ENCODE measurements at places on chromosomes 6 and 20.
A peak's percentile ranks its signal among the peaks of the same experiment; 100 is the strongest.

- no peaks in the 10 kb centered on the region for H3K4me1 ChIP-seq
- H3K27me3 ChIP-seq = no peaks in the 10 kb centered on the region
These were observed 59.2 kb upstream of the CDKAL1 start for GRCh38 chr6:20474874-20475542.

- no peak overlapping the region for H3K27ac ChIP-seq
- H3K4me1 ChIP-seq = no peaks in the 10 kb centered on the region
- H3K36me3 ChIP-seq = peaks cover 11% of the 10 kb centered on the region
- H3K27me3 ChIP-seq = no peaks in the 10 kb centered on the region
These were observed 376.0 kb downstream of the SYNE1 start for GRCh38 chr6:152261179-152261578.

DNA sequence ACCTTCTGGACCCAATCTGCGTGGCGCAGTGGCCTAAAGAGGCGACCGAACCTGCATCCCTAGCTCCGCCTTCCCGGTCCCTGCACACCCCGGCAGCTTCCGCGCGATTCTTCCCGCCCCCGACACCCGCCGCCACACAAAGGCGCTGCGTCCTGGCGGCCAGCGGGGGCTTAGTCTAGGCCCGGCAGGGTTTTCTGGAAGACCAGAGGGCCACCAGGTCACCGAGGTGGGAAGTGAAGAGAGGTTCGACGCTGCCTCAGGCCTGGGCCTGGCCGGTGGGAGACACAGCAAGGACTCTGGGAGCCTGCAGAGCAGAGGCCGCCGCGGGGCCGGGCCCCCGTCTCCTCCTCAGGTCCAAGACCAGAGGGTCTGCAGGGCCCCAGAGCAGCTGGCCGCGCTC lies 154.9 kb downstream of the OR2B2 start:
- peak overlapping the region; percentile 39 for H3K4me3 ChIP-seq
- no peak for DNase-seq
- H3K27me3 ChIP-seq = no peaks in the 10 kb centered on the region
- H3K36me3 ChIP-seq = peaks cover 20% of the 10 kb centered on the region
- H3K27ac ChIP-seq = no peak overlapping the region

DNA sequence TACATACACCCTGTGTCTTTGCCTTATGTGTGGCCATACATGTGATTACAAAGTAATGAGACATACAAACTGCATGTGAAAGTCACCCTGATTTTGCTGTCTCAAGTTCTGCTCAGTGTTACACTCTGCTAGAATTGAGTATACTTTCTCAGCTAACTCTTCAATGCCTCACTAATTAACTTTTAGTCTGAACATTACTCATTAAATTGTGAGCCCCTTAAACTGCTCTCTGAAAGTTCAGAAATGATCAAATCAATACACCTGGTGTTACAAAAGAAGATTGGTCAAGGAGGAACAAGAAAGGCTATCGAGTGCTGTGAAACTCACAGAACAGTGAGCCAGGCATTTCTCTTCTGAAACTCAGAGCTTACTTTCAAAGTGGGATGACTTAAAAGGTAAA lies 71.3 kb downstream of the MKKS start:
- no peaks in the 10 kb centered on the region for H3K4me1 ChIP-seq
- H3K4me3 ChIP-seq = no peak overlapping the region
- no peaks in the 10 kb centered on the region for H3K36me3 ChIP-seq
- H3K27ac ChIP-seq = no peak overlapping the region
- DNase-seq = no peak
- H3K27me3 ChIP-seq = no peaks in the 10 kb centered on the region

GRCh38 chr20:7772371-7772770 lies 167.9 kb downstream of the HAO1 start:
- no peak overlapping the region for H3K4me3 ChIP-seq
- no peaks in the 10 kb centered on the region for H3K27me3 ChIP-seq
- H3K27ac ChIP-seq = peak overlapping the region; percentile 76
- H3K4me1 ChIP-seq = peaks cover 28% of the 10 kb centered on the region

DNA sequence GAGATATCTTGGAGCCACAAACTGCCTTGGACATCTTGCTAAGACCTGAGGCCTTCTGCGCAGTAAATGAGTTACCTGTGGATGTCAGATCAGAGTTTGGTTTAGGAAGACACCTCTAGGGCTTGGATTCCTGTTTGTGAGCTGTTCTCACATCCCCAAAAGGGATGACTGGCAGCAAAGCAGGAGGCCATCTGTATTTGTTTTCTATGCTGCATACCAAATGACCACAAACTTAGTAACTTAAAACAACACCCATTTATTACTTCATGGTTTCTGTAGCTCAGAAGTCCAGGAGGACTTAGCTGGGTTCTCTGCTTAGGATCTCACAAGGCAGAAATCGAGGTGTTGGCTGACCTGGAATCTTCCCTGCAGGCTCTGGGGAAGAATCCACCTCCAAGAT lies 116.7 kb downstream of the UNC5CL start:
- H3K36me3 ChIP-seq = no peaks in the 10 kb centered on the region
- peaks cover 7% of the 10 kb centered on the region for H3K27me3 ChIP-seq
- H3K27ac ChIP-seq = no peak overlapping the region

DNA sequence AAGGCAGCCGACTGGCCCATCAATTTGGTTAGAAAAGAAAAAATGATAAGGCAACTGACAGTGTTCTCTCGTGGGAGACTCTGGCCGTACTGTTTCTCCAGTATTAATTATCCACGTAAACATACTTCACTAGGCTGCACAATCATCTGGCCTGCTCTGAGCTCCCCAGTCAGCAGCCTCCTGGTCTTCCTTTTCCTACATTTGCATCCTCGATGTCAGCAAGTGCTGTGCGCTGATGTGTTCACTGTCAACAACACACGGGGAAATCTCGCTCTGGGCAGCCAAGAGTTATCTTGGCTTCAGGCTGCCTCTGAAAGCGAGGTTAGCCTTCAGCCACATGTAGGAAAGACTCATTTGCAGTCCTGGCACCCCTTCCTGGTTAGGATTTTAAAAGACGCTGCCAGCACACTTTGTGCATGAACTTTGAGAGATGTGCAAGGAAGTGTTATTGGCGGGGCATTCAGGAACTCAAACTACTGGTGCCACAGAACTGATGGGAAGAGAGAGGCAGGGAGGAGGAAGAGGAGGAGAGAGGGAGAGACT lies 460.5 kb upstream of the ARID1B start:
- H3K27me3 ChIP-seq = no peaks in the 10 kb centered on the region
- DNase-seq = no peak
- H3K4me3 ChIP-seq = no peak overlapping the region
- no peaks in the 10 kb centered on the region for H3K4me1 ChIP-seq
- H3K36me3 ChIP-seq = no peaks in the 10 kb centered on the region

- H3K4me1 ChIP-seq = peaks cover 5% of the 10 kb centered on the region
- no peak overlapping the region for H3K27ac ChIP-seq
- no peaks in the 10 kb centered on the region for H3K36me3 ChIP-seq
- no peak for DNase-seq
- no peaks in the 10 kb centered on the region for H3K27me3 ChIP-seq
- no peak overlapping the region for H3K4me3 ChIP-seq
These were observed 143.1 kb upstream of the RREB1 start for GRCh38 chr6:6964675-6965074.
